AG08396 (cell line): ENCODE measurements at places on chromosomes 5 and 9.

- no peak for DNase-seq
Measured at GRCh38 chr5:2460098-2460497, 291.4 kb downstream of the IRX2 start.

DNA sequence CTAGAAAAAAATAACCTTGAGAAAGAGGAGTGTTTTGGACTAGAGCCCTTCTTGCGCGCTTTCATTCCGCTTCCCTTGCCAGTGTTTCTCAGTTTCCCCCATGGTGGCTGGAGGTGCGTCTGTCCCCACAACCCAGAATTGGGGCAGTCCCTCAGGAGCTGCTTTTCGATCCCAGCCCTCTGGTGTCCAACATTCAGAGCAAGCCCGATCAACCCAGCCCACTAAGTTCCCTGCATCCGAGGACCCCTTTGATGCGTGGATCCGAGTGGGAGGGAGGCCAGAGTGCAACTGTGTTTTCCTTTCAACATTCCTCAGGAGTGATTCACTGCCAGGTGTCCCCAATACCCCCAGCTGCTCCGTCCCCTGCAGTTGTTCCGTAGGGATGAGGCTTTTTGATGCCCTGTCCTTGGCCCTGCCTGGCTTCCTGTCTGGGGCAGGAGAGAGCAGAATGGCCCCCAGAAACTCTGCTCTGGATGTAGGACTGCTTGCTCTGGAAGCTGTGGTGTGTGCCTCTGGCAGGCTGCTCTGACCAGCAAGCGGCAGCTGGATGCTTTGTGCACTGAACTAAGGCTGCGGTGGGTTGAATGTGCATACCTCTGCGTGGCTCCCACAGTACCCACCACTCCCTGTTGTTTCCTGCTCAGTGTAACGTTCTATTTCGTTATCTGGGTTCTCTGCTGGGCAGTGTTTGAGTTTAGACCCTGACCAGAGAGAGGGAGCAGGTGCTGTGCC is 117.5 kb downstream of the BOD1 start:
- DNase-seq, result no peak

- DNase-seq, result no peak
Measured at GRCh38 chr5:329121-329735, 7.7 kb downstream of the AHRR start.

DNA sequence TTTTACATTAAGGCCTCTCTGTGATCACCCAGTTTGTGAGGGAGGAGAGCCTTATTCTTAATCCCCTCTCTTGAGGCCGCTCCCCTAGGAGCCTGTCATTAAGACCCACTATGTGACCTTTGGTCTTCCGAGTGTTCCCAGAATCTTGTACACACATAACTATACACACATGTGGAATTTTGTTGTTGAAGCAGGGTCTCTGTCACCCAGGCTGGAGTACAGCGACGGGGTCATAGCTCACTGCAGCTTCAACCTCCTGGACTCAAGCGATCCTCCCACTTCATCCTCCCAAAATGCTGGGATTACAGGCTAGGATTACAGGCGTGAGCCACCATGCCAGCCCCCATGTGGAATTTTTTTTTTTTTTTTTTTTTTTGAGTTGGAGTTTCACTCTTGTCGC is 14.8 kb upstream of the PHYHD1 start:
- no peak for DNase-seq

GRCh38 chr5:132466433-132467286 is 23.9 kb downstream of the IRF1 start:
- DNase-seq, result no peak

DNA sequence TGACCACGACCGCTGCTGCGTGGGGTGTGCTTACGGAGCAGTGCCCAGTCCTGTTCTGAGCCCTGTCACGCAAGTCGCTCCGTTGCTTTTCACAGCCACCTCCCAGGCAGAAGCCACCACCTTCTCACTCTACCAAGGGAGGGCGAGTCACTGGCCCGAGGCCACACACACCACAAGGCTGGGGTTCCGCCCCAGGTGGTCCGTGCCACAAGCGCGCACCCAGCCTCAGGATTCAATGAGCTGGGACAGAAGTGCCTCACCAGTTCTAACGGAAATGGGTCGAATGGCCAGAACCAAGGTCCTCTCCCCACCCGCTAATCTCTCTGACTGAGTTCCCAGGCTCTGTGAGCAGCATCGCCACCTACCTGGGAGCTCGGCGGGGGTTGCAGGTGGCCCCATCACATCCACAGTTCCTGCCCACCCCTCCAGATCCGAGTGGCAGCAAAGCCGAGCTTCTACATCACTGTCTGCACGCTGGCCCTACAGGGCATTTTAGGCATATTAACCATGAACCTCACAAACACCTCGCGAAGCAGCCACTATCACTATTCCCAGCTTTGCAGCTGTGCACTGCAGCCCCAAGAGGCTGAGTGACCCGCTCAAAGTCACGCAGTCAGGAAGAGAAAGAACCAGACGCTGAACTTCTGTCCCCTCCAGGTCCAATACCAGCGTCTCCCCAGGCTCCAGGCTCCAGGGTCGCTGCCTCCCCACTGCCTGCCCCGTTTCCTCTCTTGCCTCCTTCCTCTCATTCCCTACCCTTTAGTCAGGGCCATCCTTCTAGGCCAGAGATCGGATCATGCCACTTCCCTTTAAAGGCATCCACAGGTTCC is 92.1 kb upstream of the PHYKPL start:
- no peak for DNase-seq

DNA sequence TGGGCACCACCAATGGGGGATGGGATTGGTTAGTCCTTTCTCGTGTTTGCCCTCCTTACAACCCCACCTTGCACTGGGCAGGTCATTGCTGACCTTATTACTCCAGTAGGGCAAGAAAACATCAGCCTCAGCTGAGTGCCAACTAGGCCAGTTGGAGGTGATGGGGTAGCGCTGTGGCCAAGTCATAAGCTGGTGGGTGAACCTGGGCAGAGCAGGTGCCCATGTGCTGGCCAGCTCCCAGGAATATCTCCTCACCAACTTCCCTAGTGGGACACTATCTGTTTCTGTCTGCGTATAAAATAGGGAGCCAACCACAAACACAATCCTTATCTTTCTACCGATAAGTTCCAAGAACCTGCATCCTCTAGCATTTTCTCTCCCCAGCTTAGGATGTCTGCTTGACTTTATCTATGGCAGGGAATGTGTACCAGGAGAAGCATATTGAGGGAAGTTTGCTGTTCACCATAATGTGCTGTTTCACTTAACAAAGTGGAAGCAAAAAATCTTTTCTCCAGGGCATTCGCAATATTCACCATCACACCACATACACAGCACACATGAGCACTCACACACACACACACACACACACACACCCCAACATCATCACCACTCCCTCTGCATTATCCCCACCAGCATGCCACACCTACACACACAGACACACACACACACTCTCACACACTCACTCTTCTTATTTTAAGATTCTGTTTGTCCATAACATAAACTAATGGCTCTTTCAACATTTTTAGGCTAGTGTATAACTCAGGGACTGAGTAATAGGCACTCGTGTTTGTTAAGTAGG is 390.0 kb downstream of the ENC1 start:
- no peak for DNase-seq

- no peak for DNase-seq
Measured at GRCh38 chr9:136351252-136351800, 12.2 kb downstream of the DNLZ start.

DNA sequence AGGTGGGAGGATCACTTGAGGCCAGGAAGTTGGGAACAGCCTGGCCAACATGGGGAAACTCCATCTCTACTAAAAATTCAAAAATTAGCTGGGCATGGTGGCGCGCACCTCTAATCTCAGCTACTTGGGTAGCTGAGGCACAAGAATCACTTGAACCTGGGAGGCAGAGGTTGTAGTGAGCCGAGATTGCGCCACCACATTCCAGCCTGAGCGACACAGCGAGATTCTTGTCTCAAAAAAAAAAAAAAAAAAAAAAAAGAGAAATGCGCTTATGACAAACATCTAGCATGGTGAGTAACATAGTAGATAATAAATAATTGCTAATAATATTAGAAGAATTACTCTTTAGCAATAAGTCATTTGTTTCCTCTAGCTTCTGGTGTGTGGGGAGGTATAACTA is 25.9 kb downstream of the RUSC2 start:
- DNase-seq, result no peak

- DNase-seq, result no peak
Measured at GRCh38 chr5:52771343-52772039, 16.2 kb upstream of the ITGA1 start.

GRCh38 chr5:137595396-137596079 is 96.4 kb upstream of the SPOCK1 start:
- DNase-seq, result no peak

- no peak for DNase-seq
Measured at GRCh38 chr9:100619665-100620064, 41.8 kb downstream of the CAVIN4 start.

- DNase-seq, result no peak
Measured at GRCh38 chr9:136916330-136917184, 28.0 kb downstream of the FBXW5 start.

DNA sequence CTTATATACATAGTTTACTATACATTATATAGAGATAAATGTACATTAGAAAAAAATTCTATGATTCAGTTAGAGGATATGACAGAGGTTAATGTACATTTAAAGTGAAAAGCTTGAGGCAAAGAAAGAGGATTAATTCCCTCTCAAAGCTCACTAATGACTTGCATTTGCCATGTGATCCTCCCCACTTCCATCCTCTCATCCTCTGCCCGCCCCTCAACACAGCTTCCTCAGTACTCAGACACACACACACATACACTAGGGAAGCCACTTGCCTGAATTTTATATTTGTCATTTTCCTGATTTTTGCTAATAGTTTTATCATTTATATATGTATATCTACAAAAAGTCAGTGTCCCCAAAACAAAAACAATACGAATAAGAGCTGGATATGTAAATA is 764.5 kb downstream of the EFNA5 start:
- DNase-seq, result no peak

- DNase-seq, result no peak
Measured at GRCh38 chr9:99358668-99359067, 136.6 kb downstream of the SEC61B start.

DNA sequence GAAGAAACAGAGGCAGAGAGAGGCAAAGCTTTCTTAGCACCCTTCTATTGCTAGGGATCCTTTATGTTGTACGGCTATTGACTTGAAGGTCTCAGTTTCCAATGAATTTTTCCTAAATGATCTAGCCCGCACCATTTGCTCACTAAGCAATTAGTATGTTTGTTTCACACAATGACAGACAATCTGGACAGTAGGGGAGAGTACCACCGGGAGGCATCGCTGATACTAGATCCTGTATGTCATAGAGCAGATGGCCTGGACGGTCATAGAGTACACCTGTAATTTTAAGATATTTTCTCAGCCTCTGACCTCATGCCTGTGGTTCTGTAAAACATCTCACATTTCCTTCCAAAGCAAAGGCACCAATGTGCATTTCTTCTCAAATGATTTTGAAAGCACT is 194.3 kb downstream of the TLE4 start:
- no peak for DNase-seq

DNA sequence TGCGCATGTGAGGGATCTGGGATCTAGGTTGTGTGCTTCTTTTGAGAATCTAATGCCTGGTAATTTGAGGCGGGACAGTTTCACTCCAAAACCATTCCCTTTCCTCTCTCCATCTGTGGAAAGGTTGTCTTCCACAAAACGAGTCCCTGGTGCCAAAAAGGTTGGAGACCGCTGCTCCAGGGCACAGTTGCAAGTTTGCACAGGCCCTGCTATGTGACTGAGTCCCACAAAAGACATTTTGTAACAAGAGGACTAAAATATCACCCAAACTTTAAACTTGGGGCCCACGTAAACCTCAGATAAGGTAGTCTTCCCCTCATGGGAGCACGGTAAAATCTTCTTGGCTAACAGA is 5.8 kb upstream of the ZNF367 start:
- no peak for DNase-seq

- DNase-seq, result no peak
Measured at GRCh38 chr9:93028448-93029006, 30.0 kb upstream of the SUSD3 start.

DNA sequence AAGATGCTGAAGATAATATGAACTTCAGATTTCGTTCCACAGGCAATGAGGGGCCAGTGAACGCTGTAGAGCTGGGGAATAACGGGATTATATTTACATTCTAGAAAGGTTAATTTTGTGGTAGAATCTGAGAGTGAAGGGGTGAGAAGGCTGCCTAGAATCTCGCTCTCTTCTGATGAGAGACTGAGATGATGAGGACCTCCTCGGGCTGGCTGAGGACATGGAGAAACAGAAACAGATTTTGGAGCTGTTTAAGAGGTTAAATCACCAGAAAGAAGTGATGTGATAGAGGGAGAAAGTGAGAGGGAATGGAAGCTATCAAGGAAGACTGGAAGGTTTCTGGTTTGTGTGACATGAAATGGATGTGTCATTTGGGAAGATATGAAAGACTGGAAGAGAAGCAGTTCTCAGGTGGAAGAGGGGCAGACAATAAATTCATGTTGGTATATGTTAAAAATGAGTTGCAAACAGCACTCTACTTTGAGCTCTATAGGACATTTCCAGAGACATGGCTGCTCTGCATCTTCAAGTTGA is 612.6 kb downstream of the ISL1 start:
- no peak for DNase-seq

DNA sequence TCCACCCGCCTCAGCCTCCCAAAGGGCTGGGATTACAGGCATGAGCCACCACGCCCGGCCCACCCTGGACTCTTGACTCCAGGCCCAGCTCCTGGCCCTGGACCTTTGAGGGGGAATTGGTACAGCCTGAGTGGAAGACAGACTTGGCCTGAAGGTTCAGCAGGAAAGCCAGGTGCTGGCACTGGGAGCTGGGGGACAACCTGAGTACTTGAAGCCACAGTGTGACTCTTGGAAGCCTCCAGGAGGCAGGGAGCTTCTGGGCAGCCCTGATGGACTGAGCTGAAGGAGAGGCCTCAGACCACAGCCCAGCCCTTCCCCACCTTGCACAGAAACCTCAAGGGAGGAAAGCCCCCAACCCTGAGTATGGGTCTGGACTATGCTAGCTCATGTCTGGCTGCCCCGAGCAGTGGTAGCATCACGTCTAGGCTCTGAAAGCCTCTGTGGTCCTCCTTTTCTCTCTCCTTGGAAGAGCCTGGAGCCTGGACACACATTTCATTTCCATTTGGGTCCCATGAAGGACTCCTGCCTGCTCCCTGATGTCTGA is 54.1 kb downstream of the RASGEF1C start:
- DNase-seq, result no peak

- DNase-seq, result peak; percentile 26
Measured at GRCh38 chr9:35350827-35351549, 138.9 kb upstream of the RUSC2 start.

- no peak for DNase-seq
Measured at GRCh38 chr9:112640311-112640710, 77.6 kb downstream of the INIP start.

GRCh38 chr9:125919565-125919964 is 172.4 kb downstream of the PBX3 start:
- DNase-seq, result no peak
